ENCODE measurements at places on chromosomes 5 and 9.

GRCh38 chr5:55338810-55339243, 31.0 kb downstream of the MTREX start:
- DNase-seq = peak; percentile 57

DNA sequence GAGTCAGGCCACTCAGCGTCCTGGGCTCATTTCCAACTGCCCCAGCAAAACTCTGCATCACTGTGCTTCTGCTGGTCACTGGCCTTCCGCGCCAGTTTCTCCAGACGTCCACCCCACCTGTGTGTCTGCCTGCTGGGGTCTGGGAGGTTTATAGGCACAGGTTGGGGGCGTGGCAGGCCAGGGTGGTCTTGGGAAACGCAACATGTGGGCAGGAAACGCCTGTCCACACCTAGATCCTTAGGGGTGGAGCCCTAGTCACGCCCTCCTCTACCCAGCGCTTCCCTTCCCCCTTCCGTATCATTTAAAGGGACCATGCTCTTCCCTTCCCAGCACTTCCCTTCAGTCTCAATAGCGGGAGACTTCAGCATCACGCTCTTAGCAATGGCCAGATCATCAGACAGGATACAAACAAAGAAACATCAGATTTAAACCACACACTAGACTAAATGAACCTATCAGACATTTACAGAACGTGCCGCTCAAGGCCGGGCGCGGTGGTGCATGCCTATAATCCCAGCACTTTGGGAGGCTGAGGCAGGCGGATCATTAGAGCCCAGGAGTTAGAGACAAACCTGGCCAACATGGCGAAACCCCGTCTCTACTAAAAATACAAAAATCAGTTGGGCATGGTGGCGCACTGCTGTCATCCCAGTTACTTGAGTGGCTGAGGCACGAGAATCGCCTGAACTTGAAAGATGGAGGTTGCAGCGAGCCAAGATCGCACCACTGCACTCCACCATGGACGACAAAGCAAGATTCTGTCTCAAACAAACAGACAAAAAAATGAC, 11.8 kb upstream of the BTNL9 start:
- DNase-seq = no peak

DNA sequence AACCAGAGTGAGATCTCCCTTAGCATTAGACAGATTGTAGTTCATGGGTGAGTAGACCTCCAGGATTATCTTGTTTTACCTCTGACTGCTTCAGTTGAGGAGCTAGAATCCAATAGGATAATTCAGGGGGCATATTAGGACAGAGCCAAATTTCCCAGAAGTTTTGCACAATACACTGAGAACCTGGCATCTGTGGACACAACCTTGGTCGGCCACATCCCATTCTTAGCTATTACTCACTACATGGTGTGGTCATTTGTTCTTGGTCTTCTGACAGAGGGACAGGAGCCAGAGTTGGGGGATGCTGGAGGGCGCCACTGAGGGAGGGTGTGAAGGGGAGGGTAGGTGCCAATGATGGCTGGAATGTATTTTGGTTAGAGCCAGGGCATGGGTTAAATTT, 66.6 kb downstream of the NPR3 start:
- no peak for DNase-seq

- DNase-seq = no peak
Measured at GRCh38 chr5:174053905-174054304, 8.4 kb downstream of the NSG2 start.

DNA sequence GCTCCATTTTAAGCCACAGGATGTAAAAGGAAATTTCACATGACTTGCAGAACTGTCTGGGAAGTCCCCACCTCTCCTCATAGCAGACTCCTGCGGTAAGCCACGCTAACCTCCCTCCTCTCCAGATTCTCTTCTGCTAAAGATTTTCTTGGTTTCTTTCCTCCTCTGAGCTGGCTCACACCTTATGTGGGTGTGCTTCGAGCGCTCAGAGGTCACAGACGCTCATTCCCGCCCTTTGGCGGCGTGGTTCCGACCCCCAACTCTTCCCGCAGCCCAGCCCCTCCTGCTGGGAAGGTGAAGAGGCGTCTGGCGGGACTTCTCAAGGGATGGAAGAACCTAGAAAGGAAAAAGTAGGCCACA, 32.9 kb upstream of the CDK20 start:
- DNase-seq = peak; percentile 30

GRCh38 chr9:125747053-125747764, at the start of gene PBX3:
Gene PBX3, plus strand, starts transcription at chr9:125747373.
- peak; percentile 34 for DNase-seq

GRCh38 chr5:128681096-128681495, 143.1 kb upstream of the FBN2 start:
- no peak for DNase-seq

GRCh38 chr5:134007581-134008265, 2.9 kb upstream of the VDAC1 start:
- no peak for DNase-seq

GRCh38 chr9:80796632-80797031, 892.7 kb downstream of the TLE1 start:
- no peak for DNase-seq

GRCh38 chr5:102296178-102296817, at the start of gene SLCO4C1:
Gene SLCO4C1, minus strand, starts transcription at chr5:102296284. Its CDS starts 22 bp downstream, at chr5:102296262.
- DNase-seq = peak; percentile 69

DNA sequence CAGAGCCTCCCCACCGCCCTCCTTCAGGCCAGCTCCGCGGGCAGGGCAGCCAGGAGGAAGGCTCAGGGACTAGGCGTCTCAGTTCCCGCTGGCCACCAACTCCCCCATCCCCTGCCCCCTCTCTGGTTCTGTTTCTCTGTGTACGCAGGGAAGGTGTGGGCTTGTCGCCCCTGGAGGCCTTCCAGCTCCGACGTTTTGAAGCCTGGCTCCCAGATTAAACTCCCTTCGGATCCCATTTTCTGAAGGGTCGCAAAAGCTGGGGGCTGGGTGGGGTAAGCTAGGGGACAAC, 346 bp downstream of the ATOX1 start:
- DNase-seq = no peak

GRCh38 chr5:5192681-5193080, 52.6 kb downstream of the ADAMTS16 start:
- DNase-seq = no peak

DNA sequence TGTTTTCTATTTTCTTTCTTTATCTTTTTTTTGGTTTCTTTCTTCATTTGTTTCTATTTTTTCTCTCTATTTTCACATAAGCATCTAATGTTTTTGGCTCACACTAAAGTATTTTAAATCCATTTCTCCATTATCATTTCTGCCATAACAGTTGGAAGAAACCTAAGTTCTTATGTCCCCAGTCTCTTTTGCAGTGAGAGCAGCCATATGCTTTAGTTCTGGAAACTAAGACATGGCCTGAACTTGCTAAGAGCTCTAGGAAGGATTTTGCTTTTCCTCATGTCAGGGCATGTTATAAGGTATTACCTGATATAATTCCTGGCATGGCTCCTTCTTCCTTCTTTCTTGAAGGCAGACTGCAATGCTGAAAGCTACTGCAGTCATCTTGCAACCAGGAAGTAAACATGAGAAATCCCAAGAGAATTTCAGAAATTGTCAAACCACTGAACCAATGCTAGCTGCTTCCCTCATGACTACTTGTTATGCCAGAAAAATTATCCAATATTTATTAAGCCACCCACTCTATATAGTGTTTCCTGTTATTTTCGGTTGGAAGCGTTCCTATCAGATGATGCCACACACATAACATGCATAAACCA, 171.1 kb downstream of the TAF11L14 start:
- no peak for DNase-seq

DNA sequence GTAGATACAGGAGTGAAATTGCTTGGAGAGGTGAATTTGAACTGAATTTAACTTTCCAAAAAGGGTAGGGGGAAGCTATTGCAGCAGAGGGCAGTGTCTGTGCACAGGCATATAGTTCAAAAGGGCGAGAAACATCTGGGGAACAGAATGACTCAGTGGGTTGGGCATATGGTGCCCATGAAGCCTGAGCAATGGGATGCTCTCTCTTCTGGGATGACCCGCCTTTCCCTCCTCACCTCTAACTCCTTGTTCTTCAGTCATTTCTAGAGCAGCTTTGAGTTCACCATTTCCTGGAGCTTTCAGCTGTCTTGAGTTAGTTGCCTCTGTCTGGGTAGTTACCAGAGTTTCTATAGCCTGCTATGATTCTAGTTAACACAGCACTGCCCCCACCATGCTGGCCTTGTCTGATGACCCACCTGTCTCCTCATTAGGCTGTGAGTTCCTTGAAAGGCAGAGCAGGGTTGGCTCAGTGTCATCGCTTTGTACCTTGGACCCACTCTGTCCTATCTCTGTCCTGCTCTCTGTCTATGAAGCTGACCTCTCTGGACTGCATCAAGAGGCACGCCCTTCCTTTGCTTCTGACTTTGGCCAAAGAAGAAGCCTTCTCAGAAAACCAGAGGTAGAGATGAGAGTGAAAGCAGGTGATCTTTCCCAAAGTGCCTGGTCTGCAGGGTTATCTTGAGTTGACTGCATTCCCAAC, 299.6 kb upstream of the KLF4 start:
- no peak for DNase-seq

- no peak for DNase-seq
Measured at GRCh38 chr5:150619359-150620230, 20.9 kb upstream of the SYNPO start.

DNA sequence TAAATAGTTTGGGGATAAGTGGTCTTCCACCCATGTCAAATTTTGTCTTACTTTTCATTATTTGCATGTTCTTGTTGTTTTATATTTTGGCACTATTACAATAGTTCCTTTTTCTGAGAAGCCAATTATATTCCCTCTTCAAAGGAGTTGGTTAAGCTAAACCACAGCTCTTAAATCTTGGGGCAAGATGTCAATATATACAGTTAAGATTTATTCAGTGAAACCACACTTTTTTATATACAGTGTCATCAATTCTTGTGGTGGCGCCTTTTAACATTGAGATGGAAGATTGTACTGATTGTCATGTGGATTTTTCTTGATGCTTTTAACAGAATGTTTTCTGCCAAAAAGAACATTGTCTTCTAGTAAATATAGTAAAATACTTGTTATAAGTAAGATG, 104.1 kb downstream of the MTREX start:
- DNase-seq = no peak

DNA sequence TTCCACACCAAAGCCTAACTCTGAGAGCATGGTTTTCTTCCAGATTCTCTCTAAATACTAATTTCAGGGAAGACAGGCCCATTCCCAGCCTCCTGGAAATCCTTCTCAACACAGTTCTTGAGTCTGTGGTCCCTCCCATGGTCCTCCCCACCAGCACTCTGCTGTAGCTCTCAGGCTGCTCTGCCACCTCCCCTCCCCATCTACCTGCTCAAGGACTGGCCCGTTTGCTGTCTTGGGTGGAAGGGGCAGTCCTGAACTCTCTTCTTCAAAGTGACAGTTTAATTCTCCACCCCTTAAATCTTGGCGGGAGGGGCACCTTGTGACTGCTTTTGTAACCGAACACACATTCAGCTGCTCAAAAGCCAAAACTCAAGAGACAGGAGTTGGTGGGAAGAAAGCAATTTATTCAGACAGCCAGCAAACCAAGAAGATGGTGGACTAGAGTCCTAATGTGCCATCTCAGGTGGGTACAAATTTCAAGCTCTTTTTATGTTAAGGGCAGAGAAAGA, 7.6 kb upstream of the LCN15 start:
- DNase-seq = no peak

- peak; percentile 13 for DNase-seq
Measured at GRCh38 chr5:5886812-5887486, 464.5 kb downstream of the ICE1 start.

- DNase-seq = no peak
Measured at GRCh38 chr5:42005561-42006153, 80.6 kb downstream of the FBXO4 start.

DNA sequence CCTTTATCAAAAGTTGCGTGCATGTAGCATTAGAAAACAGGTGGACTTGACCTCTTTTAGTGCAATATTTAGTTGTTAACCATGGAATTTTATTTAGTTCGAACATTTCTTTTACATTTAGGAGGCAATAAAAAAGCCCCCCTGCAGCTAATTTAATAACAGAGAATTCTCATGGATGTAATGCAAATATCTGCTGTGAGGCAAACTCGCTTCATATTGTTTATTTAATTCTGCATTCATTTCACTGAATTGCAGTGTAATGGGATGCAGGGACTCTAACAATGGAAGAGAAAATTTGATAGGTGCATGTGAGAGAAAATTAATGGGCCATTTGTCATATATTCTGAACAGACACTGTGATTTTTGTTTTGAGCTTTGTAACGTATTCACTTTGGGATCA, 205.1 kb upstream of the CHD1 start:
- no peak for DNase-seq

- DNase-seq = no peak
Measured at GRCh38 chr5:154860123-154860522, 1.7 kb downstream of the CNOT8 start.

GRCh38 chr9:94528886-94529285, 26.0 kb upstream of the PCAT7 start:
- DNase-seq = no peak

DNA sequence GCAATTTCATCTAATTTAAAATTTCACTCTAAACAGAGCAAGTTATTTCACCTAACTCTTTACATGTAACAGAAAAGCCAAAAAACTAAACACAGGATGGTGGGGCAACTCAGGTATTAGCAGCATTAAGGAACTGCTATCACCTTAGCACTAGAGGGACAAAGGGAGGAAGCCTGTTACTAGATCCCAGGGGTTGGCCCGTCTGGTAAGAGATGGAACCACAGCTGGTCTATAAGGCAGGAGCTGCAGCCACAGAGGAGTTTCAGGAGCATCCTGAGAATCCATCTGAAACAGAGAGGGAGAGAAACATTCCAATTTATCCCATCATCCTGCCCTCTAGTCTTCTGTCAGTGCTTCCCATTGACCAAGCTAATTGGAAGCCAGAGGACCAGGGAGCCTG, 300.3 kb downstream of the MRPS30 start:
- no peak for DNase-seq

GRCh38 chr5:7377761-7378160, 18.2 kb upstream of the ADCY2 start:
- DNase-seq = no peak

DNA sequence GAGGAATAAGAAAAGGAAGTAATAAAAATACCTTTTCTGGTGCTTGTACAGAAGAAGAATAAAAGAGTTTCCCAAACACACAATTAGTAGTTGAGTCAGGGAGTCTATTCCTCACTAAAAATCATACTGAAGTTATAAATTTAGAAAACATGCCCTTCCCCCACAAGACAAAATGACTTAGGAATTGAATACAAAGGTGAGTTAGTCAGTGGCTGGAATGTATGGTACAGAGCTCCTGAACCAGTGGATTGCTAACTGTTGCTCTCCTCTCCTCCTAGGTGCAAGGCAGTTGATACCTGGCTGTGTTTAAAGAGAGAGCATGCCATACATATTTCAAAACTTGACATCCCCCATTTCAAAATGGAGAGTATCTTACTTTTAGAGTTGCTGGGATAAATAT, 1.9 kb downstream of the GDA start:
- no peak for DNase-seq

- DNase-seq = no peak
Measured at GRCh38 chr9:89496645-89497256, 1.2 kb downstream of the SEMA4D start.

DNA sequence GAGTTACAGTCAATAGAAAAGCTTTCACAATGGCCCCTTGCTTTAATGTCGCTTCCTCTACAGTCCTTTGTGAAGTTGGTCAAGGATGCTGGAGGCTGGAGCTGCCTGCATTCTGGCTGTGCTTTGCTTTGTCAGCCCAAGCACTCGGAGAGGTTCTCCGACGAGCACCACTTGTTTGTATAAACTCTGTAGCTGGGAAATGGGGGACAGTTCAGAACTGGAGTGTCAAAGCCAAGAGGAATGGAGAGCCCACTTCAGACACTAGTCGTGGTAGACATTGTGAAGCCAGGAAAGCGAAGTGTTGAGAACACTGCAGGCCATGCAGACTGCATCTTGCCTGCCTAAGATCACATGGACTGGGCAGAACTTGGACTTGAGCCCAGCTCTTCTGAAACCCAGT, 330.3 kb downstream of the GADD45G start:
- no peak for DNase-seq
